H1 (cell line): ENCODE measurements at places on chromosomes 3 and 15.

- no peak overlapping the region for H3K27ac ChIP-seq
- H3K36me3 ChIP-seq, result no peaks in the 10 kb centered on the region
- peaks cover 24% of the 10 kb centered on the region for H3K4me1 ChIP-seq
- peaks cover 81% of the 10 kb centered on the region for H3K27me3 ChIP-seq
These were observed 3.8 kb downstream of the RNU6-1 start for GRCh38 chr15:67836134-67836455.

DNA sequence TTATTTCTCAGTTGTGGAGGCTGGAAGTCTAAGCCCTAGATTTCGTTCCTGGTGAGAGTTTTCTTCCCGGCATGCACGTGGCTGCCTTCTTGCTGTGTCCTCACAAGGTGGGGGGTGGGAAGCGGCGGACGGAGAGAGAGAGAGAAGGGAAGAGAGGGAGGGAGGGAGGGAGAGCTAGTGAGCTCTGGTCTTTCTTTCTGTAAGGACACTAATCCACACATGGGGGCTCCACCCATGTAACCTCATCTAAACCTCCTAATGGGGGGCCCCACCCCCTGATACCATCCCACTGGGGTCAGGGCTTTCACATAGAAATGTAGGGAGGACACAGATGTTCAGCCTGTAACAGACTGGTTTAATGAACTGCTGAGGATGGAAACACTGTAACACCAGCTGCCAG is 7.3 kb downstream of the FBLN2 start:
- H3K27me3 ChIP-seq, result no peaks in the 10 kb centered on the region
- no peaks in the 10 kb centered on the region for H3K4me1 ChIP-seq
- no peaks in the 10 kb centered on the region; the same call in 1 of the 2 replicates for H3K36me3 ChIP-seq
- DNase-seq, result no peak

- H3K27me3 ChIP-seq, result no peaks in the 10 kb centered on the region
- no peak overlapping the region for H3K27ac ChIP-seq
These were observed 49.5 kb upstream of the STXBP5L start for GRCh38 chr3:120858521-120858920.

GRCh38 chr3:53171827-53172505 is 11.0 kb downstream of the PRKCD start:
- H3K4me1 ChIP-seq, result peaks cover 42% of the 10 kb centered on the region
- H3K36me3 ChIP-seq, result no peaks in the 10 kb centered on the region
- no peaks in the 10 kb centered on the region for H3K27me3 ChIP-seq
- no peak for DNase-seq
- H3K27ac ChIP-seq, result no peak overlapping the region

DNA sequence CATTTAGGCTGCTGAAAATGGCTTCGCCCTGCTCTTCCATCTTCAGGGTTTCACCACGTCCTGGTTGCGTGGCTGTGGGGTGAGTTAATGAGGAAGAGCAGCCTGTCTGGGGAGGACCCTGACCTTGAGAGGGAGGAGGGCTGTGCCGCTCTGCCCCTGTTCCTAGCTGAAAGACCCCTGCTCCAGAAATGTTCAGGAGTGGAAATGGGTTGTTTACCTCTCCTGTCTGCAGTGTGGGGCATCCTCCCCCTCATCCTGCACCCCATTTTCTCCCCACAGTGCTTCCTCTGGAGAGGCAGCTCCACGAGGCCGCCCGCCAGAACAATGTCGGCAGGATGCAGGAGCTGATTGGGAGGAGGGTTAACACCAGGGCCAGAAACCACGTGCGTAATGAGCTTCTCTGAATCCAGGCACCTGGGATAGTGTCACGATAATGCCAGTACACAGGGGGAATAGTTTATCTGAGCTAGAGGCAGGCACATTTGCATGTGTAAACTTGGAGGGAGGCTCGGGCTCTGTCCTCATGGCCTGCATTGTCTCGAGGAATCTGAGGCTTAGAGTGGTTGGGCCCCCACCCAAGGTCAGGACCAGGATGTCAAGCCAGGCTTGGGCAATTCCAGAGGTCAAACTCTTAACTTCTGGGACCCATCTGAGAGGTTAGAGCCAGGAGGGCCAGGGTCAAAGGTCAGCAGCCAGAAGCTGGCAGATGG is 4.0 kb downstream of the ANKDD1A start:
- H3K4me1 ChIP-seq, result peaks cover 10% of the 10 kb centered on the region
- no peaks in the 10 kb centered on the region for H3K36me3 ChIP-seq
- peaks cover 13% of the 10 kb centered on the region for H3K27me3 ChIP-seq
- no peak for DNase-seq

- no peak overlapping the region for H3K4me3 ChIP-seq
- H3K36me3 ChIP-seq, result no peaks in the 10 kb centered on the region
- no peak overlapping the region for H3K27ac ChIP-seq
- no peak for DNase-seq
- no peaks in the 10 kb centered on the region for H3K4me1 ChIP-seq
These were observed 248.8 kb downstream of the SHOX2 start for GRCh38 chr3:157857440-157857839.

- peaks cover 53% of the 10 kb centered on the region for H3K36me3 ChIP-seq
- no peaks in the 10 kb centered on the region for H3K4me1 ChIP-seq
- no peaks in the 10 kb centered on the region for H3K27me3 ChIP-seq
These were observed 32.6 kb downstream of the EIF2AK4 start for GRCh38 chr15:39966521-39966920.

DNA sequence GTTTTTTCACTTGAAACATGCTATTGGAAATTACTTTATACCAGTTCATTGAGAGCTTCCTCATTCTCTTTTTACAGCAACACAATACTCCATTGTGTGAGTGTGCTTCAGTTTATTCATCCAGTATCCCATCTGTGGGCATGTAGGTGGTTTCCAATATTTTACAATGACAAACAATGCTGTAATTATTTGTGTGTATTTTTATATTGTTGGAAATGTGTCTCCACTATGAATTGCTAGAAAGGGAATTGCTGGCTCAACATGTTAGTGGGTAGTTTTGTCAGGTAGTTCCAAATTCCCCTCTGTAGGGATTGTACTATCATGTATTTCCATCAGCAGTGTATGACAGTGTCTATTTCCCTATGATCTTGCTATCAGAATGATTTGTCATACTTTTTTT is 65.8 kb upstream of the MAGI1 start:
- no peaks in the 10 kb centered on the region for H3K27me3 ChIP-seq
- H3K4me1 ChIP-seq, result peaks cover 4% of the 10 kb centered on the region
- no peak overlapping the region for H3K4me3 ChIP-seq
- H3K27ac ChIP-seq, result no peak overlapping the region

DNA sequence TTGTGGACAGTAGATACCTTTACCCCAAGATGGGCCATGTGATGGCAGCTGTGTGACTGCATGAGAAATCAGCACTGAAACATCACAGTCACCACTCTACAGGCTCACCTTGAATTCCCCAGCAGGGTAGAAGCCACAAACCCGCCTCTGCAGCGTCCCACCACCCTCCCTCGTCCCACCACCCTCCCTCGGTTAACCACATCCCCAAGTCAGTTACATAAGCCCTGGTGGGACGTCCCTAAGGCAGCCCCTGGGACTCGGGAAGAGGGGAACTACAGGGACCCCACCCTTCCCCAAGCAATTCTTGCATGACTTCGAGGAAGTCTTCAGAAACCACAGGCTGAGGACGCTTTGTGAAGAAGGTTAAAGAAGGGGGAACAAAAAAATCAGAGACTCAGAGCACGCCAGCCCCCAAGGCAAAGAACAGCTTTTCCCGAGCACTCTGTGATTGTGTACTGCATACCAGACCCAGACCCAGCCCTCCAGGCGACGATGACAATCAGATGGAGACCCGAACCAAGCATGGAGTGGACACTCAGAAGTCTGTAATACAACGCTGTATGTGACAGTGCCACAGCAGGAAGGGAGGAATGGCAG is 60.5 kb downstream of the SH3BP5 start:
- no peak for DNase-seq
- H3K36me3 ChIP-seq, result no peaks in the 10 kb centered on the region
- H3K4me3 ChIP-seq, result no peak overlapping the region
- H3K27ac ChIP-seq, result no peak overlapping the region

DNA sequence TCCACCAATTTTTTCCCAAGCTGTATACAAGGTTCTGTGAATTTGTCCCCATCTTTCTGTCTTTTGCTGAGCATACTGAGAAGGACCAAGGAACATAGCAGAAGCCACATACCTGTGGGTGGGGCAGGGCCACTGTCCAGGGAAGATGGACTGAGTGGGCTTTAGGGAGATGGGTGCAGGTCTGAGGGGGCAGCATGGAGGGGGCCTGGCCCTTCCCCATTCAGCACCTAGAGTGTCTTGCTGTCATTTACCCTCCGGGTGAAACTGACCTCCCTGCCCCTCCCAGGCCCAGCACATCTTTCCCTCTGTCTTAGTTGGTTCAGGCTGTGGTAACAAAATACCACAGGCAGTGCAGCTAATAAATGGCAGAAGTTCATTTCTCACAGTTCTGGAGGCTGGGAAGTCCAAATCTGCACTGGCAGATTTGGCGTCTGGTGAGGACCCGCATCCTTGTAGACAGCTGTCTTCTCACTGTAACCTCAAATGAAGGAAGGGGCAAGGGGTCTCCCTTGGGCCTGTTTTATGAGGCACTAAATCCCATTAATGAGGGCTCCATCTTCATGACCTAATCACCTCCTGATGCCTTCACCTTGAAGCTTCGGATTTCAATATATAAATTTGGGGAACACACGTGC is 180.0 kb upstream of the SMAD3 start:
- H3K36me3 ChIP-seq, result no peaks in the 10 kb centered on the region
- no peaks in the 10 kb centered on the region for H3K27me3 ChIP-seq
- peak; percentile 17 for DNase-seq
